ENCODE measurements at places on chromosomes 7 and 10.
A peak's percentile ranks its signal among the peaks of the same experiment; 100 is the strongest.

DNA sequence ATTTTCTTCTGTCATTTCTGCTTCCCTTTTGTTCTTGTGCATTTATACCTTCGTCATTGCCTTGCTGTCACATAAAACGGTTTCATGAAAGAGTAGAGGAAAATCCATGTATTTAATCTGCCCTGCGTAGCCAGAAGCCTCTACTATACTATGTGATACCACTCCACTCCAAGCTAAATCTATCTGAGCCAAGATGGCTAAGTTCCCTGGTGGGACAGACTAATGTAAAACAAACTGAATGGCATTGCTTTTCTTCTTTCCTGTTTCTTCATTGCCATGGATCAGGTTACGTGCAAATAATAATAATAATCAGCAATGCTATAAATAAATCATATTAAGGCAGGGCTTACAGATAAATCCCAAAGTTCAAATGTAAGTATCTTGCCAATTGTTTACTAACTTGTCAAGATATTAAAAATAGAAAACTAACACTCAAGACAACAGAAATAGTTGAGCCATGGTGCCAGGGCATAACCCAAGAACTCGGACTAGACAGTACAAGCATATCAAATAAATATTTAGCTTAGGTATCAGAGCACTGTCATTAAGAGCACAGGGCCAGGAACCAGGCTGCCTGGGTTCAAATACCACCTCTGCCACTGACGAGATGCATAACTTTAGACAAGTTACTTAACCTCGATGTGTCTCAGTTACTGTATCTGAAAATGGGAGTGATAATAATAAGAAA lies 151.4 kb downstream of the PDE1C start:
- no peak for DNase-seq

DNA sequence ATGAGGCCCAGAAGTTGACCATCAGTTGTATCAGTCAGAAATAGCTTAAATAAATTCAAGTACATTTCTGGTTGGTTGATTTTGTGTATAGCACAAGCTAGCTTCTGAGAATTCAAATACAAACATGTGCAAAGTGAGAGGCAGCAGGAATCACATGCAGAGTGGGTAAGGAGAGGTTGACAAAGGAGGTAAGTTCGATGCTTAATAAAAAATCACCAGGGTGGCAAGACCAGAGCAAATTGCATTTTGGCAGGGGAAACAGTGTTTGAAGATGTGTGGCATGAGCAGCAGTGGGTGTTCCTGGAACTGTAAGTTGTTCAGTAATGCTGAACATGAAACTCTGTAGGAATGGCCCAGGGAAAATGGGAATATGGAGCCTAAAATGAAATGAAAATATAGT lies 52.6 kb downstream of the GNAI1 start:
- DNase-seq = no peak

DNA sequence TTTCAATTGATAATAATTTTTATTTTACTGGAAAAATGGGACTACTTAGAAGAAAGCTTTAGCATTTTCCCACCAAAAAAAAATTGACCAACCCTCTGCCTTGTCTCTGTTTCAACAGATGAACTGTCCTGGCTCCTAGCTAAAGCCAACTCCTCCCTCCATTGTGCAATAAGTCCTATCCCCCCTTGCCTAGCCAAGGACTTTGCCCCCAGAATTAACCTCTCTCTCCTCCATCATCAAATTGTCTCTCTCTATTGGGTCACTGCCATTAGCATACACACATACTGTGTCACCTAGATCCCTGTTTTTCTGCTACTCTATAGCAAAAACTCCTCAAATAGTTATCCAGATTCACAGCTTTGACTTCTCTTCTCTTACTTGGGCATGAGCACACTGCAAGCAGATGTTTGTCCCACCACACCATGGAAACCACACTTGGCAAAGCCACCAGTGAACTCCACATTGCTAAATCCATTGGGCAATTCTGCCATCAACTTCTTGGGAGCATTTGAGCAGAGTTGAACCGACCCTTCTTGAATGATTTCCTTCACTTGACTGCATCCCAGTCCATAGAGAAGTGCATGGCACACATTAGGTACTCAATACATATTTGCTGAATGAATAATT lies 91.4 kb upstream of the NEBL start:
- no peak for DNase-seq

GRCh38 chr10:111474786-111475185 lies 398.0 kb downstream of the ADRA2A start:
- DNase-seq = no peak

DNA sequence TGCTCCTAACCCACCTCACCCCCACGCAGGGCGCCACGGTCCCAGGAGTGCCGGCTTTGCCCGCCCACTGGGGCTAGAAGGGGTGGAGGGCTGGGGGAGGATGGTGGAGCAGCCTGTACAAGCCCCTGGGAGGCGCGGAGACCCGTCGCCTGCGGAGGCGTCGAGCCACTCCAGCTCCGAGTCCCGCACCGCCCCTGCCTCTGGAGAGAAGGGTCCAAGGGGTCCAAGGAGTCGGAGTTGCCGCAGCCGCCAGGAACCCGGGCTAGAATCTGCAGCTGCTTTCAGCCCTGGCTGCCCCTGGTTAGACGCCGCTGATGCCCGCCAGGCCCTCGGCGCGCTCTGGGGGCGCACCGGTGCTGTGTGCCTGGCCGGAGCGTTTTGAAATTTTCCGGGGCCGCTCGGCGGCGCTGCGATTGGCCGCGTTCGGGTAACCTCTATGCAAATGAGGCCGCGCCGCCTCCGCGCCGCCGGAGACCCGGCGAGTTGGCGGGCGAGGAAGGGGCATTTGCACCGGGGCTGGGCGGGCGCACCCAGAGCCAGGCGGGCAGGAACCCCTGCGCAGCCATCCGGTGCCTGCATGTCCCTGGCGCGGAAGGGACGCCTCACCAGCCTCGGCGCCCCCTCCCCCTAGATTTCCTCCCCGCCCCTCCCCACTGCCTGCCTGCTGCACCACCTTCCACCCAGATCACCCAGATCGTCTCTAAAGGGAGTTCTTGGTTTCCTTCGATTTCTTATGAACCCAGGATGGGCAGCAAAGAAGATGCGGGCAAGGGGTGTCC lies at the start of gene HMX2:
Gene HMX2 (plus strand): TSS at position 502 of the 779 bp plus-strand sequence. CDS start 243 bp downstream, at position 745.
- peak; percentile 36 for DNase-seq

DNA sequence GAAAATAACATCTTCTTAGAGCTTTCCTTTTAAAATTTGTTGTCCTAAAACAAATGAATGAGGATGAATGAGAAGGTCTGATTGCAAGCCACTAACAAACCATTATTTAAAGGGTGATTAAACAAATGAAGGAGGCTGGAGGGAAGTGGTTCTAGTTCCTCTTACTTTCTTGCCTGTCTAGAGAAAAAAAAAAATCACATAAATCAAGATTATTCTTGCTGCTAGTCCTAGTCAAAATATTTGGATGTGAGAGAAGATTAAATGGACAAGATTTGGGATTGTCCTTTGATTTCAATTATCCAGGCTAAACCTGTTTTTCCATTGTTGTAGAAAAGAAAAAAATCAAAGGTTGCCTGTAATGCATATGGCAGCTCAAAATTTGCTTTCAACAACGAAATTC lies 3.3 kb downstream of the SKAP2 start:
- no peak for DNase-seq

GRCh38 chr7:7913504-7913903 lies 55.1 kb upstream of the GLCCI1 start:
- no peak for DNase-seq

DNA sequence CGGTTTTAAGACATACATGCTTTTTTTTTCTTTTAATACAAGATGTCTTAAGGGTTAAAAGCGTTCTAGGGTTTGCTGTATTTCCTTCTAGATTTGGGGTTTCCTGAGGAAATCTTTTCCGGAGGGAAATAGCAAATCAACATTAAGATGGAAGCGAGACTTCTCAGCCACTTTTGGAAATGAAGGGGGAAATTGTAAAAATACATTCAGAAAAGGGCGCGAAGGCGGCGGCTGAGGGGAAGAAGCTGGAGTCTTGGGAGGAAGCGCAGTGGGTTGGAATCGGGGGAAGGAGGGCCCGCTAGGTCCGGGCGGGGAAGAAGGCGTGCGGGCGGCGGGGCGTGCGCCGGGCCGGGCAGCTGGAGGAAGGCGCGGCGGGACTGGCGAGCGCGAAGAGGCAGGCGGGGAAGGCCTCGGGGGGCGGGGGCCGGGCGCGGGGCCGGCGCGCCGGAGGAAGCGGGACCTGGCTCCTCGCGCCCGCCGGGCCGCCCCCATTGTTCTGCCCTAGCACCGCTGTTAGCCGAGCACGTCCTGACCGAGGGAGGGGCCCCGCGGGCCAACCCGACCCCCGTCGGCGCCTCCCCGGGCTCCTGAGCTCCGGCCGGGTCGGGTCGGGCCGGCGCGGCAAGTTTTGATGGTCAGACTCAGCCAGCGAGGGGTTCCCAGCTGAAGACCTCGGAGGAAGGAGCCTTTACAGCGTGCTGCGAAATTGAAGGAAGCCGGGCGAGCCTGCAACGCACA lies 1.5 kb upstream of the SKIDA1 start:
- peak; percentile 30 for DNase-seq

DNA sequence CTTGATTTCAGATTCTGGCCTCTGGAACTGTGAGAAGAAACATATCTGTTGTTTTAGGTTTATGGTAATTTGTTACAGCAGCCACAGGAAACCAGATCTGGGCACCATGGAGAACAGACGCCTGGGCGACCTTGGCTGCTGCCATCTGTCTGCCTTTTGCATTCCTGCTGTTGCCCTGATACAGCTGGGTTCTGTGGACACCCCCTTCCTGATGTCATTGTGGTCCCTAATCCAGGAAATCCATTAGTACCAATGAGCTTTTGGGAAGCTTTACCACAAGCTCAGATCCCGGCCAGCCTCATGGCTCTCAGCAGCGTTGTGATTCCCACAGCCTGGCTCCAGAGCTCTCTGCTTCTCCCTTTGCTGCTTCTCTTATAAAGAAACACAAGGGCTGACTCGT lies 174.2 kb upstream of the NPS start:
- no peak for DNase-seq

GRCh38 chr10:66747451-66747850 lies 178.4 kb upstream of the LRRTM3 start:
- no peak for DNase-seq

GRCh38 chr10:132466520-132467463 lies 69.8 kb downstream of the PWWP2B start:
- DNase-seq = no peak

GRCh38 chr7:87391020-87391701 lies 45.7 kb downstream of the CROT start:
- no peak for DNase-seq

- DNase-seq = no peak
Measured at GRCh38 chr10:121490871-121491519, 107.2 kb downstream of the FGFR2 start.

GRCh38 chr10:114604357-114605130 lies 53.5 kb downstream of the ABLIM1 start:
- DNase-seq = no peak

GRCh38 chr10:90871279-90871765 lies 452 bp upstream of the RPP30 start:
- DNase-seq = peak; percentile 26

GRCh38 chr7:103504505-103505135 lies 58.6 kb upstream of the SLC26A5 start:
- no peak for DNase-seq

DNA sequence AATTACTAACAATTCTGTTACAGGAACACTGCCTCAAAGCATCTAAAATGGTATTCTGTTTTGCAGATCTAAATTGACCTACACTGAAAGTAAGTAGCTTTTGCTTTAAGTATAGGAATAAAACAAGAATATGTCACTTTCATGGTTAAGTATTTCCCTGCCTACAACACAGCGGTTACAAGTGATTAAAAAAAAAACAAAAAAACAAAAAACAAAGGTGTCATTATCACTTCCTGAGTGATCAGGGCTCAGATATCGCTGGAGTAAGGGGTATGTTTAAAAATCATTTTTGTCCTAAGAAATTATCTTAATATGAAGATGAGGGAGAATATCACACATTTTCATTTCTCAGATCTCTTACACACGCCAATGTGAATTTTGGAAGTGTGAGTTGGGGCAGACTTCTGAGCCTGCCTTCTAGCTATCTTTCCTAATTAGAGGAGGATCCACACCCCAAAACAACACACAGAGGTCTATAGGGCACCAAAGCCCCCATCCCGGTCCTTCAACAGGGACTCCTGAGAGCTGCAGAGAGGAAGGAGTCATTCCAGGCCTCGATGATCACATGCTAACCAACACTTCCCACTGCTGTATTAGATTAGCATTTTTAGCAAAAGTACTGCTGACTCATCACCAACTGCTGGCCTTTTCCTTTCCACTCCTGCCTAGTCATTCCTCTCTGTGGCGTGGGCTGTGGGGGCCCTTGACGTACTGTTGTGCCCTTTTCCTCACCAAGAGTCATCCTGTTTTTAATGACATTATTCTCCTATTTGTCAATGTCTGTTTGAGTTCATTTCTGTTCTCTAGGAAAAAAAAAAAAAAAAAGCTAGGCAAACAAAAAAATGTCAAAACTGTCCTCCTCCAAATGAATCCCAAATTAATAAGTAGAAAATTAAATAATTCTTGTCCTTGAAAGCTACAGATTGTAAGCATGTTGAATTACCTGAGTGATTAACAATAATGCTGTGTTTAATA lies 31.2 kb downstream of the PRTFDC1 start:
- DNase-seq = no peak

DNA sequence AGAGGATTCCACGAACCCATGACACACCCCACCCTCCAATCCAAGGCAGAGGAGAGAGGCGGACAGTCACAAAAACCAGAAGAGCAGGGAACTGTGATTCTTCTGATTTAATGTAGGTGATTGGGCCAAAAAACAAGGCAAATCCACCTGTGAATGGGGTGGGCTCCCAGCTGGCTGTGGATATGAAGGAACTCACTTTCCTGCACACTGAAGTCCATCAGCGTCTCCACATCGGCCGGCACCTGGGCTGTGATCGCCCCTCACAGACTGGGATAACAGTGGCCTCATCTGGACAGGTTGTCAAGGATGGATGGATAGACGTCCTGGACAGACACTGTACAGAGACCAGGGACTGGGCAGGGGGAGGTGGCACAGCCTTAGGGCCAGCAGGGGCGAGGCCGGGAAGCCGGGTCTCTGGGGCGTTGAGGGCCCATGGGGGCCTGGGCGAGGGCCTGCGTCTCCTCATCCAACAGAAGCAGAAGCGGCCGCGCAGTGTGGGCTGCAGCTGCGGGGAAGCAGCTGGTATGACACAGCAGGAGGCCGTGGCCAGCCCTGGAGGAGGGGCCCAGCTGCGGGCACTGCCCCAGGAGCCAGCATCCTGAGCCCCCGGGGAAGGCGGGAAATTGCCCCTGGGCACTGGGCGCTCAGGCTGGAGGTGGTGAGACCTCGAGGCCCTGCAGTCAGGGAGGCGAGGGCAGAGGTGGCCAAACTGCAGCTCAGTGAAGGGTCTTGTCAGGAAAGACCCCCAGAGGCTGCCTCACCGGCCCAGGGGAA lies 54.2 kb downstream of the DIP2C start:
- no peak for DNase-seq

DNA sequence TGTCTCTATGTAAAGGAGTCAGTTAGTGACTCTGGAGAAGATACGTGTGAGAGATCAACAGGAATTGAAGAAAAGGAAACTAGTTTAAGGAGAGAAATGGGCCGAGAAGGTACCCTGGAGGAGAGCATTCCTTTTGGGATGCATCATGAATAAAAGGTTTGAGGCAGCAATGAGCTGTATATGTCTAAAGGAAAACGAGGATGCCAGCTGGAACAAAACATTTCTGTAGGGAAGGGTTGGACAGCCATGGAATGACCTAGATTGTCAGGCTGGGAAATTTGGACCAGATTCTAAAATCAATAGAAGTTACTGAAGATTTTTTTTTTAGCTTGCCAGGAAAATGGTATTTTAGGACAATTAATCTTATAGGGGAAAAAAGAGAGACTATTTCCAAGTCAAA lies 17.2 kb upstream of the MPP7 start:
- no peak for DNase-seq

Data from NCI-H345 (cell line).